ENCODE measurements at places on chromosomes 12 and 14.

GRCh38 chr12:6230321-6231110 lies 30.3 kb downstream of the CD9 start:
- no peak for DNase-seq

GRCh38 chr14:94548999-94549985 lies 11.9 kb upstream of the SERPINA4 start:
- no peak for DNase-seq

DNA sequence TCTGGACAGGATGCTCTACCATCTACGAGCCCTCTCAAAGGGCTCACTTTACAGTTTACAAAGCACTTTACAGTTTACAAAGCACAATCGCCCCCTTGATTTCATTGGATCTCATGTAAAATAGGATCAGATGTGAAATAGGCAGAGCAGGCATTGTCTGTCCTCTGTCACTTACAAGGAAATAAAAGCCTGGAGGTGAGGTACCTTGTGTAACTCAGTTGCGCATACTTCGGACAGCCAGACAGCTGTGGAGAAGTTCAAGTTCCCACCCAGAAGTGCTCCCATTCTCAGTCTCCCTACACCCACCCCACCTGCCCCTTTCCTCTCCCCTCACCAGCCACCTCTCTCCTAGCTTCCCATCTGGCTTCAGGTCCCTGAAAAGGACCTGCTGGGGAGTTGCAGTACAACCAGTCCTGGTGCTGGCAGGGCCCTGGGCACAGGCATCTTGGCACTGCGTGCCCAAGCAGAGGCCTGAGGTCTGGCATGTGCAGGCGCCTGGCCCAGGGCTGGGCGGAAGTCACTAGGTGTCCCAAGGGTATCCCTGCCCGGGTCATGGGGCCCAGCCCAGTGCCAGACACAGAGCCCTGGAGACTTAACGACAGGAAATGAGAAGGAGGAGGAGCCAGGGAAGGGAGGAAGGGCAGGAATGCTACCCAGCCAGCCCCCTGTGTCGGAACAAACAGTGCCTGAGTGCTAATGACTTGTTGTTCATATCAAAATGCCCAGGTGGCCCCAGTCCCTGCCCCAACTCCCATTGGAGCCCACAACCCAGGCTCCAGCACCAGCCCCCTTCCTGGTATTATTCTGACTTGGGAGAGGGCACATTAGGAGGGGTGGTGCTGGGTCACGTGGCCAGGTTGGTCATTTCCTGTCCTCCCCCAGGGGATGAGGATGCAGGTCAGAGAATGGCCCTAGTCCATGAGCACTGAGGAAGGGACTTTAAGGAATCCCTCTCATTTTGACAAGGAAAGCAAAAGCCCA lies 5.4 kb downstream of the RAPGEF3 start:
- DNase-seq: peak; percentile 56

DNA sequence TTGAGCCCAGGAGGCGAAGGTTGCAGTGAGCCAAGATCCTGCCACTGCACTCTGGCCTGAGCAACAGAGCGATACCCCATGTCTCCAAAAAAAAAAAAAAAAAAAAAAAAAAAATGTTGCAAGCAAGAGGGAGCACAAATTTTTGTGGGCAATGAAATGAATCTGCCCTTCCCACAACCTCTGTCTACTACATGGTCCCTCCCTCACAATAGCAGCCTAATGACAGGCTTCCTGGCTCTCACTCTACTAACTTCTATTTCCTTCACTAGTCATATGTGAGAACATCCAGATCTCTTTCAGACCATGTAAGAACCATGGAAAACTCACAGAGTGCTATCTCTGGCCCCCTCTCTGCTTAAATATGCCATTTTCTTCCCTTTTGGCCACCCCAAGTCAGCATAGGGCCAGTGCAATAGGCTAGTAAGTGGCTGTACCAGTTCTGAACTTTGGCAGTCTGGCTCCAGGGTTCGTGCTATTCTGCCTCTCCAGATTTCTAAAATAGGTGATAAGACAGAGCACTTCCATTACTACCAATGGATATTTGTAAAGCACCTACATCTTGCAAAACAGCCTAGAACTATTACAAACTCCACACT lies 7.1 kb downstream of the OSBPL8 start:
- no peak for DNase-seq

DNA sequence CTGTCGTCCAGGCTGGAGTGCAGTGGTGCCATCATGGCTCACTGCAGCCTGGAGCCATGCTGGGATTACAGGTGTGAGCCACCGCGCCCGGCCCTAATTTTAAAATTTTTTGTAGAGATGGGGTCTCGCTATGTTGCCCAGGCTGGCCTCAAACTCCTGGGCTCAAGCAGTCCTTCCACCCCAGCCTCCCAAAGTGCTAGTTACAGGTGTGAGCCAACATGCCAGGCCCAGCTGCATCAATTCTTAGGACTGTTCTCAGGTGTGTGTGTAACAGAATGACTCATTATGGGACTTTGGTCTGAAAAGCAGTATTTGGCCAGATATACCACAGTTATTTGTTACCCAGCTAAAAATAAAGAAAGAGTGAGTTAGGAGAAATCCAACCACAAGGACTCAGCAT lies 17.4 kb downstream of the LETMD1 start:
- DNase-seq: no peak

- DNase-seq: no peak
Observed at GRCh38 chr14:23540141-23540469, 11.5 kb downstream of the ZFHX2 start.

- DNase-seq: no peak
Observed at GRCh38 chr12:43109631-43110345, 442.2 kb downstream of the ADAMTS20 start.

- no peak for DNase-seq
Observed at GRCh38 chr14:100384819-100385813, 62.0 kb downstream of the SLC25A47 start.

- peak; percentile 45 for DNase-seq
Observed at GRCh38 chr12:6039894-6040601, 84.4 kb downstream of the VWF start.

DNA sequence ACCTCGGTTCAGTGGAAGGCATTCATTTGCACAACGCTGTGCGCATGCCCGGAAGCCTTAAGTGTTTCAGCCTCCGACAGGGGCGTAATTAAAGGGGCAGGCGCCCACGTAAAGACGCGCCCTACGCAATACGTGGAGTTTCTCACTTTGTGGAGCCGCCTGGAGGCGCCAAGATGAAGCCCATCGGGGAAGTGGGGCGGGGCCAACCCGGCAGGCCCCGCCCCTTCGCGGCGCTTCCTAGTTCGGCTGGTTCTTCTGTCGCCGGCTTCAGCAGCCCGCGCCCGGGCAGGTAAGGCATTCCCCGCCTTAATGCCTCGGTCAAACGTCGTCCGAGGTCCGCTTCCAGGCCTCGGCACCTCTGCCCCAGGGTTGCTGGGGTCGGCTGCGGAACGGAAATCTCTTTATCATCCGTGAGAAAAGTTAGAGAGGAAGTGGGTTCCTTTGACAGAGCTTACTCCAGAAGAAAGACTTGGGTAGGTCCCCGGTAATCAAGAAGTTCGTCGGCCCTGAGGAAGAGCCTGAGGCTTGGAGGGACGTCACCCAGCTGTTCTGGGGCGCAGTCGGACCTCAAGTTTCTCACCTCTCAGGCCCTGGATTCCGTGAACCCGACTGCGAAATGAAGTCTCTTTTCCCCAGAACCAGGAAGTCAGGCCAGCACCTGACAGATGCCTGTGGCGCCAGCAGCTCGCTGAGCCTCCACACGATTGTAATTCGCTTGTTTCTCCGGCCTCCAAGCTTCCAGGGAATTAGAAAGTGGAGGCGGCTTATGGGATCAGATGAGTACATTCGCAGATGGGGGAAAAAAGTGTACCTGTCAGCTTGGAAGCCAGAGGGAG lies at the start of the genes IRAK4 and PUS7L:
TSS of gene IRAK4 (plus strand) at position 224 of the 836 bp plus-strand sequence. CDS start 9,161 bp downstream, outside the sequence.
TSS of gene PUS7L (minus strand) at position 63 of the 836 bp plus-strand sequence. CDS start 3,545 bp downstream, outside the sequence.
- peak; percentile 90 for DNase-seq

DNA sequence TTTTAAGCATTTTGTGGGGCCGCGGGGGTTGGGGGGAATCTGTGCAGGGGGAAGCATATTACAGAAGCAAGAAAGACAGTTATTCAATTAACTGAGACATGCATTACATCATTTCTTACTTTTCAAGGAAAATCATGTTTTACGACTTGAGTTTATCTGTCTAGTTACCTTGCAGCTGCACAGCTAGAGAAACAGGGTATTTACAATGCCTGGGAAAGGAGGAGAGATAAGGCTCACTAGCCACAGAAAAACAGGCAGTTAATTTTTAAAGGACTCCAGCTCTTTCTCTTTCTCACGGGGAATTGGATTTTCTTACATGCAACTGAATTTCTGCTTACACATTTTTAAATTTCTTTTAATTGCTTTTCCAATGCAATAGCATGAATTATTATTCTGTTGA lies 22.2 kb downstream of the FCF1 start:
- no peak for DNase-seq

DNA sequence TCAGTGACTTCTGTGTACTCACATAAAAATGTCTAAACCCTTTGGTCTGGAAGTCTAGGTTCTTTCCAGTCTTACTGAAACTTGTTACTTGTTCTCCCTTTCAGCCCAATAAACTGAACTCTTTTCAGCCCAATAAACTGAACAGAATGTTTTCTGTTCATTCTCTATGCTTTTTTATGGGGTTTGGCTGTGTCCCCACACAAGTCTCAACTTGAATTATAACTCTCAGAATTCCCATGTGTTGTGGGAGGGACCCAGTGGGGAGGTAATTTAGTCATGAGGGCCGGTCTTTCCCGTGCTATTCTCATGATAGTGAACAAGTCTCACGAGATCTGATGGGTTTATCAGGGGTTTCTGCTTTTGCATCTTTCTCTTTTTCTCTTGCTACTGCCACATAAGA lies 15.0 kb upstream of the NEDD1 start:
- DNase-seq: no peak

DNA sequence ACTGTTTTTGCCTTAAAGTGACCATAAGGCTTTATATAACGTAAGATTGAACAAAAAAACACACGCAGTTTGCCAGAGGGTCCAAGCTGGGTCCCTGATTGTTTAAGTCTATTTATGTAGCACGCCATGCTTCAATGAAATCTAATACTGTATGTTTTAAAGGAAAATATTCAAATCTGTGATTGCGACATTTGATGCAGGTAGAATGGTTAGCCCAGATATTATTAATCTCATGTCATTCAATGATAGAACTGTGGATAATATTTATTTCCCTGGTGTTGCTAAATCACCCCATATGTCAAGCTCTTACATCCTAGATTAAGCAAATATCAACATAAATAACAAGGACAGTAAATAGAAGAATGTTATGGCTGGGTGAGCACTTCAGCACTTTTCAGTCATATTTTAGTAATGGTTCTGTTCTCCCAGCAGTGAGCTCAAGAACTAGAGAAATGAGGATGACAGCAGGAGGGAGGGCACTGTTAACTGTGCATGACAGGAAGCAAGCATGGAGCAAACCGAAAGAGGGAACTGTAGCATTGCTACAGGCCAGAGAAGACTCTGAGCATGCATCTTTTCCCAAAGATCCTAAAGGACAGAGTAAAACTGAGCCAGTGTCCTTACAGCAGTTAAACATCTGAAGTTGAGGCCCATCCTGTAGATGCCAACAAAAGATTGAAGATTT lies 465.7 kb upstream of the MGAT4C start:
- DNase-seq: no peak

All from iPS DF 19.7 (cell line).